ENCODE measurements at places on chromosomes 11 and 22.

DNA sequence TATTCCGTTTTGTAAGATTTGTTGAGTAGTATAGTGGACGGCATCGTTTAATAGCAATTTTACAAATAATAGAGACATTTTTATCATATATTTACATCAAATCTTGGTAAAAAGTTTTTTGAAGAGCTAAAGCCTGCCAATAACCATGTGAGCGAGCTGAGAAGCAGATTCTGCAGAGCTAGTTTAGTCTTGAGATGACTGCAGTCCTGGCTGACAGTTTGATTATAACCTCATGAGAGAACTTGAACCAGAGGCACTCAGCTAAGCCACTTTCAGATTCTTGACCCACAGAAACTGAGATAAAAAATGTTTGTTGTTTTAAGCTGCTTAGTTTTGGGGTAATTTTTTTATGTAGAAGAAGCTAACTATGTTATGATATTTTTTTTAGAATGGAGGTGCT, 78.9 kb downstream of the PDE3B start:
- peak; percentile 1 for DNase-seq

DNA sequence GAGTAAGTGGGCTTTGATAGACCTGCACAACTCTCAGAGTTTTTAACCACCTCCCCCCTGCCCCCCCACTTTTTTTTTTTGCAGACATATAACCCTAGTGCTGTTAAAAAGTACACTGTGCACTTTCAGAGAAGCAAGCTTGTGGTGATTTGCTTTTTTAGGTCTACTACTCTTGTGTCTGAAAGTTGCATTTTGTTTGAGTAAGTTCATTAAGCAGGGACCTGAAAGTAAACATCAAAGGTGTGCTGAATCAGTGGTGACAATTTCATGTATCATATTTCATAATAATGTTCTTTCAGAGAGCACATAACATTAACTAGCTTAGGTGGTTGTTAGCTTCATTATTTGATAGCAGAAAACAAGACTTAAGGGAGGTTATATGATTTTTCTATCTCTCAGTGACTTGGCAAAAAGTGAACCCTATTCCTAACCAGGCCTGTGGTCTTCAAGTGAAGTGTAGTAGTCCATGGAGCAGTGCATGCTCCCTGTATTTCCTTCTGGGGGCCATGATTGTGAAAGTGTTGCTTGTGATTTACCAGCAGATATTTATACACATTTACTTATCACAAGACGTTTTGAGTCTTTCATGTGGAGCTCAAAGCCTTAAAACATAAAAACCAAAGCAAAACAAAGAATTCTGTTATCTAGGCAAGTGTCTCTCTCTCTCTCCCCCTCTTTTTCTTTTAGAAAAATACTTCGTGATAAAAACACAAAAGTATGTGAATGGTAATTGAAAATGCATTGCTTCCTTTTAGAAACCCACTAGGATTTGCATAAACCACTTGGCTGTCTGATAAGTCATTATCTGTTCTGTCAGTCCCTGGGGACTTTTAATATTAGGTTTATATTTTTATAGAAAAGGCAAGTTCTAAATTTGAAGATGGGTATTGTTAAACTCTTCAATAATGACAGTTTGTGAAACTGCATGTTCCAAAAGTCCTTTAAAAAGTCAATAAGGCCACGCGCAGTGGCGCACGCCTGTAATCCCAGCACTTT, 7.5 kb upstream of the RAG2 start:
- no peak for DNase-seq

- DNase-seq: no peak
Observed at GRCh38 chr22:32858121-32858703, 56.7 kb downstream of the TIMP3 start.

DNA sequence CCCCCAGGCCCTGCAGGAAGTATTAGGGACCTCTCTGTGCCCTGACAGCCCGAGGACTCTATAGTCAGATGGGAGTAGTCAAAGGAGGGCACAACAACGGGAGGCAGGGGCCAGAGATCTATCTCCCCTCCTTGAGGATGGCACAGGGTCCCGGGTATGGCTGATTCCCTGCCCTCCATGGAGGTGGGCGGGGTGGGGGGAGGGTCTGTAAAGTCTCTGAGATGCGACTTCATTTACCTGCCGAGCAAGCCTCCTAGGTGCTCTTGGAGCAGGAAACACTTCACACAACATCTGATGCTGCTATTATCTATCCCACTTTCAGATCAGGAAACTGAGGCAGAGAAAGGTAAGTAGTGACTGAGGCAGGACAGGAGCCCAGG, 769 bp upstream of the CDC42EP1 start:
- DNase-seq: no peak

- peak; percentile 6 for DNase-seq
Observed at GRCh38 chr22:26848244-26848920, 191.0 kb downstream of the MIAT start.

DNA sequence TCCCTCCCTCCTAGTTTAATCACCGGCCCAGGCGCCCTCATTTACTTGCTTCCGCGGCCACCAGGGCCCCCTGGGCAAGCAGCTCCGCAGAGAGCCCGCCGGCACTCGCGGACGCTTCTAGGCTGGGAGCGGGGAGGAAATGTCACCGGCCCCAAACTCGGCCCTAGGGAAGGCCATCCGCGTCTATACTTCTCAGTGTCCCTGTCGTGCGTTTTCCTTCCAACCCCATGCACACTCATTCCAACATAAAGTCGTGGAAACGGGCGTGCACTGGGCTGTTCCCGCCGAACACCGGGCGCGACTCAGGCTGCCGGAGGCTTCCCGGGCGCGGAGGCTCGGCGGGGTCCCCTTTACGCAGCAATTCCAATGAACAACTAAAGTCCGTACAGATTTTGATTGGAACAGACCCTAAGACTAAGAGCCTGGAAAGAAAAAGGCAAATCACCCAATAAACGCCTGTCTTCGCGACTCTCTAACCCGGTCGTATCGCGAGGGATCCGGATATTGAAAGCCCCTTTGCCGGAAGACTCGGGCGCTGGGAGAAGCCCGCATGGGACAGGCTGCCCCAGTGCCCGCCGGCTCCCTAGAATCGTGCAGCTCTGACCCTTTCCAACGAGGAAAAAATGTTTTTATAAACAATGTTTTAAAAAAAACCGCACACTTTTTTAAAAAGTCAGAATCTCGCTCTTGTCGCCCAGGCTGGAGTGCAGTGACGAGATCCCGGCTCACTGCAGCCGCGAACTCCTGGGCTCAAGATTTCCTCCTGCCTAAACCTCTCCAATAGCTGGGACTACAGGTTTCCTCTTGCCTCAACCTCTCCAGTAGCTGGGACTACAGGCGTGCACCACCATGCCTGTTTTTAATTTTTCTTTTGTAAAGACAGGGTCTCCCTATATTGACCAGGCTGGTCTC, 1.3 kb upstream of the BARX2 start:
- no peak for DNase-seq

All from stromal cell of bone marrow (primary cell).